ENCODE measurements at places on chromosomes 12 and 14.

- peak; percentile 83 for DNase-seq
These were observed 40.9 kb upstream of the VASH1 start for GRCh38 chr14:76720382-76720813.

GRCh38 chr12:109880043-109880931, at the start of gene GLTP:
TSS of gene GLTP (minus strand) at chr12:109880541. CDS start at chr12:109880374, 167 bp downstream.
- peak; percentile 93 for DNase-seq

GRCh38 chr12:121915841-121916321, 2.5 kb upstream of the CFAP251 start:
- no peak for DNase-seq

DNA sequence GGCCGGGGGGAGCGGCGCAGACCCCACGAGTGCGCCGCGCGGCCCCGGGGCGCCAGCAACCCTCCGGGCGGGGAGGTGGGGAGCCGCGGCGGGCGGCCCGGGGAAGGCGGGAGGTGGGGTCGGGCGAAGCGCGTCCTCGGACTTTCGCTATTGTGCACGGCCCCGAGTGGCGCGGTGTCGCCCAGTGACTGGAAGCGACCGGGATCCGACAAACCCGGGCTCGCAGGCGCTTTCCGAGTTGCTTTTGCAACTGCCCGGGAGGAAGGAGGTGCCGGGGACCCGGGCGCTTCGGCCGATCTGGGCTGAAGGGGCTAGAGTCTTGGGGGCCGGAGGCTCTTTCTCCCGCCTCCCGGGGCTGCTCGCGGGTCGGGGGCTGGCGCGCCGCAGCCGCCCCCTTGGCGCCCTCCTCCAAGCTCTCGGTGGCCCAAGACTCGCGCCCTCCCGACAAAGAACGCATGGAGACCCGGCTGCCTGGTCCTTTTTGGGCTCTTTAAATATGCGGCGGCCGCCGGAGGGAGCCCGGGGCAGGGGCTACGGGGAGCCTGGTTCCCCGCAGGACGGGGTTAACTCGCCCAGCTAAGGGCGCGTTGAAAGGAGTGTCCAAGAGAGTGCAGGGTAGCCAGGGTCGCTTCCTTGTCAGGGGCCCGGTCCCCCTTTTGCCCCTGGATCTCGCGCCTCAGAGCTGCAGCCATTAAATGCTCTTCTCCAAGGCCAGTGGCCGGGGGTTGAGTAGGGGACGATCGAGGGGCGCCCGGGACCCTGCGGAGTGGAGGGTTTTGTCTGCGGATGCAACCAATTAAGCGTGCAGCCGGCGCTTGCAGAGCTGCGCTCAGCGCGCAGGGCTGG, 1.4 kb downstream of the HMGA2 start:
- peak; percentile 30 for DNase-seq

DNA sequence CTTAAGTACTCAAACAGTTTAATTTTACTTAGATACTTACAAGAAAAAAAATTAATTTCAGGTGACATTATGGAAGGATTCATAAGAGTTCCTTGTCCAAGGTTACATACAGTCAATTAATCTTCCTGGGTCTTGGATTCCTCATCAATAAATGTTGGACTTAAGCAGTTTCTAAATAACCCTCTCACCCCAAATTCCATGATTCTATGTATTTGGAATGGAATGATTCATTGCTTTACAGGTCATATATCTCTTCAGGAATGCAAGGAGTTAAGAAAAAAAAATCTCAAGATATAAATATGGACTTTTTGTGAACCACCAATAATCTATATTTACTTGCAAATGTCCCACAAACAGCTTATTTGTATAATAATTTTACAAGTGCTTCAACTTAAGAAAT, 84.2 kb upstream of the BMP4 start:
- DNase-seq: no peak

DNA sequence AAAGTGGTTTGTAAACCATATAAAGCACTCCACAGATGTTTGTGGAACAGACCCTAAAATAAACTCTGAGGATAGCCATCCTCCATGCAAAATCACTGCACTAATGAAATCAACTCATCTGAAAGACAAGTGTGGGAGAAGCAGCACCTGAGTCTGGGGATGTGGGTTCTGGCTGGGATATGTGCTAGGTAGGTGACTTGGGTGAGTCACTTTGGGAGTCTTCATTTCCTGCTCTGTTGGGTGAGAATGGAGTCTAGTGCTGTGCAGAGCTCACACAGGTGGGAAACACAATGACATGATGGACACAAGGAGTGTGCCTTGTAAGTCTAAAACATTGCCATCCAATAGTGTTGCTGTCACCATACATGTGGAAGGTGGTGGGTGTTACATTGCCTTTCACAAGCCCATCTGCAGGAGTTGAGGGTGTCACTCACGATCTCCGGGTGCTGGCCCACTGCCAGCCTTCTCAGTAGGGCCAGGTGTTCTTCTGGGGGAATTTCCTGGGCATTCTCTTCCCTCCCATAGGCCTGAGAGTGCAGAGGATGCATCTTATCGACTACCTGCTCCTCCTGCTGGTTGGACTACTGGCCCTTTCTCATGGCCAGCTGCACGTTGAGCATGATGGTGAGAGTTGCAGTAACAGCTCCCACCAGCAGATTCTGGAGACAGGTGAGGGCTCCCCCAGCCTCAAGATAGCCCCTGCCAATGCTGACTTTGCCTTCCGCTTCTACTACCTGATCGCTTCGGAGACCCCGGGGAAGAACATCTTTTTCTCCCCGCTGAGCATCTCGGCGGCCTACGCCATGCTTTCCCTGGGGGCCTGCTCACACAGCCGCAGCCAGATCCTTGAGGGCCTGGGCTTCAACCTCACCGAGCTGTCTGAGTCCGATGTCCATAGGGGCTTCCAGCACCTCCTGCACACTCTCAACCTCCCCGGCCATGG, 2.0 kb downstream of the SERPINA4 start:
- no peak for DNase-seq

DNA sequence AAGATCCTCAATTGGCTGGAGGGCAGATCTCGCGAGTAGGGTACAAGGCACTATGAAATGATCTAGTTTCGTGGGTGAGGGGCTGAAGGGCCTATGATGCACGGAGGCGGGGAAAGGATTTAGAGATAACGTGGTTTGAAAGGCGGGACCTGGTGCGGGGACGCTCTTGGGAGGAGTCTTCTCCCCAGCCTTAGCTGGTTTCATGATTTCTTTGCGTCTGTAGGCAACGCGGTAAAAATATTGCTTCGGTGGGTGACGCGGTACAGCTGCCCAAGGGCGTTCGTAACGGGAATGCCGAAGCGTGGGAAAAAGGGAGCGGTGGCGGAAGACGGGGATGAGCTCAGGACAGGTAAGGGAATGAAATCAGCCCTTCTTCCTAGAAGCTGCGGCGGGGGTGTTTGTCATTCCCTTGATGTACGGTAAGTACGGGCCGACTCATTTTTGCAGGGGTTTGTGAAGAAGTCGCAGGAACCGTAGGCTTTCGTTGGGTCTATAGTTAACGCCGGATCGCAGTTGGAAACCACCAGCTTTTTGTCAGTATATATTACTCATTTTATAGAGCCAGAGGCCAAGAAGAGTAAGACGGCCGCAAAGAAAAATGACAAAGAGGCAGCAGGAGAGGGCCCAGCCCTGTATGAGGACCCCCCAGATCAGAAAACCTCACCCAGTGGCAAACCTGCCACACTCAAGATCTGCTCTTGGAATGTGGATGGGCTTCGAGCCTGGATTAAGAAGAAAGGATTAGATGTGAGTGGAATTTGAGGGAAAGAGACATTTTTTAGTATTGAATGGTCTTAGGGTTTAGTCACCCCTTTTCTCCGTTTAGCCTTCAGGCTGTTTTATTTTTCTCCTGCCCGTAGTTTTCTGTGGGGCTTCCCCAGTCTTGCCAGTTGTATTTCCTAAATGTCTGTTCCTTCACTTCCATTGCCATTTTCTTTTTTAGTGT, 602 bp downstream of the APEX1 start:
- no peak for DNase-seq

- no peak for DNase-seq
These were observed 97.4 kb downstream of the C12orf50 start for GRCh38 chr12:87931812-87932211.

- DNase-seq: no peak
These were observed 584.1 kb downstream of the LRFN5 start for GRCh38 chr14:42190744-42191143.

- no peak for DNase-seq
These were observed 17.8 kb upstream of the EIF2B2 start for GRCh38 chr14:74985028-74985310.

DNA sequence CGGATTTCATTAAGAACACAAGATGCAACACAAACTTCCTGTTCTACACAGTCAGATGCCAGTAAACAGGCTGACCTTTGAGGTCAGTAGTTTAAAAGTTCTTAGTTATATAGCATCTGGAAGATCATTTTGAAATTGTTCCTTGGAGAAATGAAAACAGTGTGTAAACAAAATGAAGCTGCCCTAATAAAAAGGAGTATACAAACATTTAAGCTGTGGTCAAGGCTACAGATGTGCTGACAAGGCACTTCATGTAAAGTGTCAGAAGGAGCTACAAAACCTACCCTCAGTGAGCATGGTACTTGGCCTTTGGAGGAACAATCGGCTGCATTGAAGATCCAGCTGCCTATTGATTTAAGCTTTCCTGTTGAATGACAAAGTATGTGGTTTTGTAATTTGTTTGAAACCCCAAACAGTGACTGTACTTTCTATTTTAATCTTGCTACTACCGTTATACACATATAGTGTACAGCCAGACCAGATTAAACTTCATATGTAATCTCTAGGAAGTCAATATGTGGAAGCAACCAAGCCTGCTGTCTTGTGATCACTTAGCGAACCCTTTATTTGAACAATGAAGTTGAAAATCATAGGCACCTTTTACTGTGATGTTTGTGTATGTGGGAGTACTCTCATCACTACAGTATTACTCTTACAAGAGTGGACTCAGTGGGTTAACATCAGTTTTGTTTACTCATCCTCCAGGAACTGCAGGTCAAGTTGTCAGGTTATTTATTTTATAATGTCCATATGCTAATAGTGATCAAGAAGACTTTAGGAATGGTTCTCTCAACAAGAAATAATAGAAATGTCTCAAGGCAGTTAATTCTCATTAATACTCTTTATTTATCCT, 13.5 kb downstream of the PTGER2 start:
- DNase-seq: no peak

DNA sequence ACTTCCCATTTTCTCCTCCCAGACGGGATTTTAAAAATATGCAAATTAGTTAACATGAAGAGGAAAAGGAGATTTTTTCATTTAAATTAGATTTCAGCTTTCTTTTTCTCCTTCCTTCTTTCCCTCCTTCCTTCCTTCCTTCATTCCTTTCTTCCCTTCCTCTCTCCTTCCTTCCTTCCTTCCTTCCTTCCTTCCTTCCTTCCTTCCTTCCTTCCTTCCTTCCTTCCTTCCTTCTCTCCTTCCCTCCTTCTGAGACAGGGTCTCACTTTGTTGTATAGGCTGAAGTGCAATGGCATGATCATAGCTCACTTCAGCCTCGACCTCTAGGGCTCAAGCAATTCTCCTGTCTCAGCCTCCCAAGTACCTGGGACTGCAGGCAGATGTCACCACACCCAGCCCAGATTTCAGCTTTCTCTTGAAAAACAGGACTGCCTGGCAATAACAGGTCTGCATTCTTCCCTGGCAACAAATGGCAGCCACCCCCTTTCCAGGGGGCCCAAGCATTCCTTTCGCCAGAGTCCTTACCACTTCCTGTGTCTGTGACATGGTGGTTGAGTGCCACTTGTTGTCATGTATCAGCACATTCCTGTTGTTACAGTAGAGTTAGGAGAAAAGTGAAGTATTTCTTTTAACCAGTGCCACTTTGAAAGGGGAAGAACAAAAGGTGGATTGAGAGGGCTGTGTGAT, 119.1 kb downstream of the PTPN11 start:
- DNase-seq: no peak

- DNase-seq: no peak
These were observed 16.3 kb downstream of the RIN3 start for GRCh38 chr14:92529903-92530302.

DNA sequence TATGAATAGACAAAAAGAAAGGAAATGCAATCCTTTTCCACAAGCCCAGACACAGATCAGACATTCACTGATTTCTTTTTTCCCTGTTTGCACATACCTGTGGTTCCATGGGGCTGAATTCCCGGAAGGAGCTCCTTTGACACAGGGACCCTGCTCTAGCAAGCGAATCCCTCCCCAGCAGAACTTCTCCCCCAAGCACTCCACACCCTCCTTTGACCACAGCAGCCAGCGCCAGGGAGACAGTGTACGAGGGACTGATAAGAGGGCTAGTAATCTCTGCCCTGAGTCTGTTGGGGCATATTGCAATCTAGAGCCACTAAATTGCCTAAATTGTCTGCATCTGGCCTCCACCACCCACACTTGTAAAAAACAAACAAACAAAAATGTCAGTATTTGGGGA, 83.4 kb upstream of the NTF3 start:
- DNase-seq: no peak

GRCh38 chr12:46556105-46556559, 183.6 kb upstream of the SLC38A2 start:
- no peak for DNase-seq

DNA sequence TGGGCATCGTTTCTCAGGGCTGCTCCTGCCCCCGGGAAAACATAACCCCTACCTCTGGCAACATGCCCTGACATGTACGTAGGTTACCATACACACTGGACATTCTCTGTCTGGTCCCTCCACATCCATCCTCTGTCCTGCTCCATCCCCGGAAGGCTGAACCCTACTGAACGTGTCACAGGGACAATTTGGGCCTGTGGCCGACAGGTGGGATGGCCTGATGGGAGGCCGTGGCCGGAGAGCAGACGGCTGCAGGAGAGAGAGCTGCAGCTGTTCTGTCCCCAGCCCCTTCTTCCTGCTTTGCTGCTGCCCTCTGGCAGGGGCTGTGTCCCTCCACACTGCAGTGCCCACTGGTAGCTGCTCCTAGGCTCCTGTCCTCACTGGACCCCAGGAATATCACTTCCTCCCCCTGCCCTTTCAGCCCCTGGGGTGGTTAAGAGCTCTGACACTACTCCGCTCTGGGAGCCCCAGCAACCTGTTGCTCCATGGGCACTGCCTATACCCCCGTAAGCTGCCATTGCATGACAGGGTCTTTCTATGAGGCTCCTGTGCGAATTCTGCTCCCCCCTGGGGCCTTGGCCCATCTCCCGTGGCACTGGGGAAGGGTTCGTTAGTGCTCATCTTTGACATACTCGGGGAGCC, 125.6 kb downstream of the RBM19 start:
- DNase-seq: no peak

GRCh38 chr14:31902945-31903646, 174.0 kb upstream of the ARHGAP5 start:
- DNase-seq: no peak

DNA sequence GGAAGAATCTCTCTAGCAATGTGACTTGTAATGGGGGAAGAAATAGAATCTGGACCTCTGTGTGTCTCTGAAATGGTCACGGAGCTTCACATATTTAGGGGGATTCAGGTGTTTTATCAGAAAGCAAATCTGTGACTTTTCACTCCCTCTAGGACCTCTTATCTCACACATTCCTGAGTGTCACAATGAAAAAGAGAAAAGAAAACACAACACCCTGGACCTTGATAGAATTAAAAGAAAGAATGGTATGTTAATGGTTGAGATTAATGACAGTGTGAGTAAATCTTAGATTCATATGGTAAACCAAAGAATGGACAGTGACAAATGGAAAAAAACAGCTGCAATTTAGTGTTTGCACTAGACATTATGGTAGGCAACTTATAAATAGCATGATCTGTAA, 68.5 kb downstream of the PKP2 start:
- DNase-seq: no peak

GRCh38 chr14:66234411-66234810, 251.8 kb upstream of the CCDC196 start:
- DNase-seq: no peak

- no peak for DNase-seq
These were observed 67.6 kb upstream of the GRIN2B start for GRCh38 chr12:14048941-14049545.

- no peak for DNase-seq
These were observed 419.7 kb downstream of the ATP23 start for GRCh38 chr12:58361056-58361455.

Measured in psoas muscle (tissue), 8 donors.